ENCODE measurements at places on chromosomes 3 and 15.

DNA sequence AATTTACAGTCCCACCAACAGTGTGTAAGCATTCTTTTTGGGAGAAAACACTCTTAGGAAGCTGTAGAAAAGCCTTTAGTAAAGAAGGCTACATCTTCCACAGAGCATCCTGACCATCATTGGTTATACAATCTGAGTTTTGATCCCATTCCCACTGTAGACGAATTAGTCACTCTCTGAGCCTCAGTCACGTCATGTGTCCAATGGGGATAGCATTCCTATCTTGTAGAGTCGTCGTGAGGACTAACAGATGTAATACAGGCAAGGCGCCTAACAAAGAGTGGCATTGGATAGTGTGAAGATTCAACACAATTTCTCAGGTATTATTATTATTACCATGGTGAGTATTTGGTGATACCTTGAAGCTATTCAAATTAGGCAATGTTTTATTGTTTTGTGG lies 44.0 kb upstream of the ALDH1A3 start:
- no peak for DNase-seq

- DNase-seq, result no peak
Measured at GRCh38 chr3:110749006-110749405, 322.6 kb upstream of the NECTIN3 start.

DNA sequence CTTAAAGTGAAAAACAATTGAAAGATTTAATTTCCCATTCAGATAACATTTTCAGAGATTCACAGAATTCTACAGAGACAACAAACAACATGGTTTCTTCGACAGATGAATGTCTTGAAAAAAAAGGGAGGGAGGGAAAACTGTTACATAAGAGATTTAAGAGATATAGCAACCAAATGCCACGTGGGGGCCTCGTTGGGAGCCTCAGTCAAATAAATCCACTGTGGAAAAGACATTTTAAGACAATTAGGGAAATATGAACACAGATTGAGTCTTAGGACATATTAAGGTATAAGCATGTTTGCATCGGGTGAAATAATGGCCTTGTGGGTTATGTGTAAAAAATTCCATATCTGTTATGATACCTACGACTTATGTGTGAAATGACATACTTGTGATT lies 5.0 kb upstream of the PRRT3 start:
- DNase-seq, result no peak

DNA sequence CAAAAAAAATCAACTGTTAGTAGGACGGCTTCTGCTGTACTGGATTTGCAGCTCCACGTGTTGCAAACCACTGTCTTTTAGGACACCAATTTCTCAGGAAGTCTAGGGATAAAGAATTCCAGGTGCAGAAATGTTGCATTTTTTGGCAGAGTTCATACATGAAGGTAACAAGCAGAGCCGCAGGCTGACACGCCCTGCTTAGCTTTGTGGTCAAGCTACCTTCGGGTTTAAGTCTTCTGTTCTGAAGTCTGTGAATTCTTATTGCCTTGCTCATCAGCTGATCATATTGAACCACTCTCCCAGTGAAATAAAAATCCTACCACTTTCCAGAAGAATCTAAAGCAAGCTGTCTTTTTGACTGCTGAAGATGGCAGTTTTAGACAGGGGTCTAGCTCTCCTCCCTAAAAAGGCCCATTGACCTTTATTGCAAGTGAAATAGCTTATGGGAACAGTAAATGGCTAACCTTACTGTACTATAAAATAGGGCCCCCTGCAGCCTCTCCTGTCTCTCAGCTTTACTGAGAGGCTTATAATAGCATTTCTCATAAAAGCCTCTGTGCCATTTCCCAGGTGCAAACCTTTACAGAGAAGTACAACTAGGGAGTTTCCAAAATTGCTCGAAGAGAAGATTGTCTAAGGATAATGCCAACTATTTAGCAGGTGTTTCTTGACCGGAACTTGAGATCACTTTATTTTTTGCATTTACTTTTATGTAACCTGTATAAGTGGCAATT lies 262.2 kb upstream of the IL12A start:
- DNase-seq, result no peak

GRCh38 chr3:41035456-41036022 lies 163.8 kb upstream of the CTNNB1 start:
- DNase-seq, result no peak

DNA sequence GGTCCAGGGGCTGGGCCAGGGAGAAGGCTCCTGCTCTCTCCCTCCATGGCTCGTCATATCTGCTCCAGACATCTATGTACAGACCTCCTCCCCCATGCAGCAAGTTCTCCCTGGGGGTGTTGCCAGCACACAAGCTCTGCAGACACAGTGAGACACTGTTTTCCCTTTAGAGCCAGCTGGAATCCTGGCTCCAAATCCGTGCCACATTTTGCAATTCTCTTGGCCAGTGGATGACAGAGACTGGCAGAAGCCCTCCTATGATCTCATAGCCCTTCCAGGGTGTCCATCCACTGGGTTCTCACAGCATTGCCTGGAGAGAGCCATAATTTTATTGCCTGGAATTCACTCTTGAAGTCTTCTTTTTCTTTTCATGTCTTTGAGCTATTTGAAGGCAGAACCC lies 203.9 kb downstream of the TLE3 start:
- no peak for DNase-seq

DNA sequence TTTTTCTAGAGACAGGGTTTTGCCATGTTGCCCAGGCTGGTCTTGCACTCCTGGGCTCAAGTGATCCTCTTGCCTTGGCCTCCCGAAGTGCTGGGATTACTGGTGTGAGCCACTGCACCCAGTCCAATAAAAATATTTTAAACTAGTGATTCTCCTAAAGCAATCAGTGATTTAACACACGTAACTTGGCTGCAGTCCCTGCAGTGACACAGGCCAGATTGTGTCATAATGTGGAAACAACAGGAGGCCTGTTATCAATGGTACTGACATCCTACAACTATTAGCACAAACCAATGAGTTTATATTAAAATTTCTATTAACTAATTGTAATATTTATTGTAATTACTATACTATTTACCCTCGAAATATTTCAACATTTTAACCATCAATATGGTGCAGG lies 1.6 kb upstream of the SEC61A1 start:
- no peak for DNase-seq

- no peak for DNase-seq
Measured at GRCh38 chr3:155208183-155208800, 85.2 kb downstream of the STRIT1 start.

DNA sequence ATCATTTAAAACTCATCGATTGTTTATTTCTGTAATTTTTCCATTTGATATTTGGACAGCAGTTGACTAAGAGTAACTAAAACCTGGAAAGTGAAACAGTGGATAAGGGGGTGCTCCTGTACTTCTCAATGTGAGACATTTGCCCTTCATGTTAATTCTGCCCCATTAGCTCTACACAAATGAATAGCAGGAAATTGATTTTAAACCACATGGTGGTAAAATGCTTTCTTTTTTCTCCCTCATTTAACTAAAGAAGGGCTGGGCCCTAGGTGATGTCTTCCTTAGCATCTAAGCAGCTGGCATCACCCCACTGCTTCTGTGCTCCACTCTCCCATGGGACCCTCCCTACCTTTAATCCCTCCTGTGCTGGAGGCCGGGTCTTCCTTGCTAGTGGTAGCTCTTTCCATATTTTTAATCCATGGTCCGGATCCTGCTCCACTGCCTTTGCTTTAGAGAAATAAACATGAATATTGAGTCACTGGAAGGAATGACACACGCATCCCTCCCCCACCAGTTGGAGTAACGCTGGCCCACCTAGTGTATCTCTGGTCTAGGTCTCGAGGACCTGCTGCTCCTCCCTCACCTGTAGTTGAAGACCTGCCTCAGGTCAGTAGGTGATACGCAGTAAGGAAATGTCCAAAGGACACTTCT lies 30.2 kb upstream of the LAMP3 start:
- DNase-seq, result no peak

DNA sequence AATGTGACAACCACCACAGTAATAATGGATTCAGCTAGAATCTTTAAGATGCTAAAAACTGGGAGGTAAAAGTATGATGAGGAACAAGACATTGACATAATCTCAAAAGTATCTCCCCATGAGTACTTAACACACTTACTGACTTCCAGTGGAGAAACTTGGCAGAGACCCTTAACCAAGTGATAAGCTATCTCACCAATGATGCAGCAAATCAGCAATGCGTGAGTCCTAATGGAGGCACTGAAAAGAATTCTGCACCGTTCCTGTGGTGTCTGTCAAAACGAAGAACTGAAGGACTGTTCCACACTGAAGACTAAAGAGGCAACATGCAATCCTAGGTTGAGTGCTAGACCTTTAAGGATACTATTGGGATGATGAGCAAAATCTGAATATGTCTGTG lies 67.9 kb upstream of the OCA2 start:
- DNase-seq, result no peak

- DNase-seq, result no peak
Measured at GRCh38 chr15:67178569-67179210, 75.8 kb downstream of the AAGAB start.

DNA sequence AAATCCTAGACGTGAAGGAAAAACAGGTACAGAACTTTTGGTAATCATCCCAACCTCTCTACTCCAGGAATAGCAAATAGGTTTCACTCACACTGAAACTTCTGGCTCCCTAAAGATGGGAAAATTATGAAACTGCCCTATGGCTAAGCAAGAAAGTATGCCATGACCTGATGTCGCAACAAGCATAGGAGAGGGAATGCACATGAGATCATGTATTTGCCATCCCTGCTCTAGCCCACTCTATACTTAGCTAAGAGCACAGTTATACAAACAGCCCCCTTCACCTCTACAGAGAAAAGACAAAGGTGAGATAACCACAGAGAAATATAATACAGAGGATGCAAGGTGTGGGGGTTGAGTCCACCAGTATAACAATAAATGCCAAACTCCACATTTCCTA lies 102.7 kb downstream of the TBC1D5 start:
- DNase-seq, result no peak

DNA sequence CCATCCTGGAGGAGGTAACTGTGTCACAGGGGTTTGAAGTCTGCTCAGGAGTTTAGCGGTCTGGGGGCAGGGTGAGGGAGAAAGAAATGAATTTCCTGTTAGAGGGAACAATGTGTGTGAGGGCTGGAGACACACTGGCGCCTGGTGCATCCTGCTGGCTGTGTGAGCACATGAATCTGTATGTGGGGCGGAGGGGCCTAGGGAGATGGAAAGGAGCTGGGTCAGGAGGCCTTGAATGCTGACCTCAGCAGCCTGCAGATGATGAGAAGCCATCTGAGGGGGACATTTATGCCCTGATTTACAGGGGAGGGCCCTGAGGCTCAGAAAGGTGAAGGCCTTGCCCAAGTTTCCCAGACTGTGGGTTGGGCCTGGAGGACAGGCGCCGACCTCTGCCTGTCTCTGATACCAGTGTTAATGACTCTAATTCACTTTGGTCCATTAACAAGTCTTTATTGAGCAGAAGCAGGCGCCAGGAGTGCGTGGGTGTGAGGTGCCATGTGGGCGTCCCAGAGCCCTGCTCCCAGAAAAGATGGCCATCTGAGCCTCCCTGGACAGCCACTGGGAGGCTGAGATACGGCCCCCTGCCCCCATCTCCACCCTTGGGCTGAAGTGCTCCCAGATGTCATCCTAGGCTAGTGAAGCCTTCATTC lies 34.8 kb downstream of the LINGO1 start:
- DNase-seq, result no peak

GRCh38 chr3:71591101-71591500 lies 7.6 kb upstream of the FOXP1 start:
- DNase-seq, result no peak

- no peak for DNase-seq
Measured at GRCh38 chr15:78056714-78057269, 20.7 kb downstream of the TBC1D2B start.

DNA sequence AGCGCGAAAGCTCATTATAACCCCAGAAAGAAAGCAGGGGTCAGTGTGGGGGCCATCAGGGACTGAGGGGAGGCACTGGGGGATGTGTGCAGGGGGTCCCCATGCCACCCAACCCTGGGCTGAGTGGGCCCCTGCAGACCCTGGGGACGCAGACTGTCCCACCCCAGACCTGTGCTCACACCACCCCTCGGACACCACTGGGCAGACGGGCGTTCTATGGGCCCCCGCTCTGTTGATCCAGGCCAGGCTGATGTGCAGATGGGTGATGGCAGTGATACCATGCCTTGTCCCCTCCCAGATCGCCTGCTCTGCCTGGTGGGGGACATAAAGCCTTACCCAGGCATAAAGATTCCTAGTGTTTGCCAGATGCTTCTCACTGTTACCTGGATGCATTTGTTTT lies 259.7 kb upstream of the TLE3 start:
- no peak for DNase-seq

- no peak for DNase-seq
Measured at GRCh38 chr3:13233487-13234485, 160.6 kb upstream of the IQSEC1 start.

DNA sequence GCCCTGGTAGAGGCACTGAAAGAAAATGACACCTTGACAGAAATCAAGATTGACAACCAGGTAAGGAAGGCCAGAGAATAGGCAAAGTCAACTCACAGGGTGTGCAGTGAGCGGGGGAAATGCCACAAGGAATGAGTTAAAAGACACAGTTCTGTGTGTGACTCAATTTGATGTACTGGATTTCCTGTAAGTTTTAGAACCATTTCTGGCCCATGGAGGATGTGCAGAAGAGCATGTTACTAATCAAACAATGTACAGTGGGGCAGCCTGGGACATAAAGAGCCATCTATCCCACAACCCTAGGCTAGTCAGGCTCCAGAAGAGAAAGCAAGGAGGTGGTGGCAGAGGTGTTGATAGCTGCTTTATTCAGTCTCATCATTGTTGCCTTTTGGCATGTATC lies 31.2 kb upstream of the TMOD3 start:
- DNase-seq, result no peak

- DNase-seq, result no peak
Measured at GRCh38 chr3:135731546-135731945, 234.0 kb upstream of the PPP2R3A start.

DNA sequence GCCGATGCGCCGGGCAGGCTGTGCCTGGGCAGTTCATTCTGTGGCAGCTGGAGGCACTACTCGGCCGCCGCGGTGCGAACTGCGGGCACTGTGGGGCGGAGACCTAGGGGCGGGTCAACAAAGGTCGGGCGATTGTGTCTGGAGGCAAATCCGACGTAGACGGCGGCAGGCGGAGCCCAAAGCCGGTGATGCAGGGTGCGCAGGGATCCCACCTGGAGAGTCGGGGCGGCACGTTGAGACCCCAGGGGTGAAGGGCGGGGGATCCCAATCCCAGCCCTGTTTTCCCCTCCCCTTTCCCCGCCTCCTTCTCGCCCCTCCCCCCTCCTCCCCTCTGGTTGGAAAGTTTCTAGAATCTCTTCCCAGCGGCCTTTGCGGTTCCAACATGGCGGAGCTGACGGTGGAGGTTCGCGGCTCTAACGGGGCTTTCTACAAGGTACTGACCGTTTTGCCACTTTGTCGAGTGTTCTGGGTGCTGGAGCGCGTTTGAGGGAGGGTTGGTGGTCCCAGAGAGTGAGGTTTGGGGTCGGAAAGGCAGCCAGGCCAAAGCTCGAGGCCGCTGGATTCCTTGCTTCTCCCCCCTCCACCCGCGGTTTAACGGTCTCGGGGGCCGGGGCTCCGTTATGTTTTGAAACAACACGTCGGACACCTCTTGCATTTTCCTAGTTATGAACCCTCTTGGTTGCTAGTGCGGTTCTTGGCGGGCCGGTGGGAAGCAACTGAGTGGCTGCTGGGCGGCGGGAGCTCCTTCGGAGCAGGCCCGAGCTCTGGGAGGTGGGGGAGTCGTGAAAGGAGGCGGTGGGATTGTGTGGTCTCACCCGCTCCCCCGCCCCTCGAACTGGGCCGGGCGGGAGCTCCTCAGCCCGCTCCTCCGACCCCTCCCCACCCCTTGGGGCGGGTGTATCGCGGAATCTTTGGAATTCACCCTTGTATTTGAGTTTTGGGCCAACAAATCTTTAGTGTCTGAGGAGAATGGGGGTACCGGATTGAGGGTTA lies at the start of gene FXR1:
FXR1 (plus strand) TSS at position 367 of the 993 bp plus-strand sequence; CDS start at position 383, 16 bp downstream.
- DNase-seq, result peak; percentile 73

All from stimulated activated CD8-positive, alpha-beta memory T cell treated with anti-CD3 and anti-CD28 coated beads, Interleukin-15, amount 100 ng/mL, for 4 hours (primary cell).